ENCODE measurements at places on chromosomes 2 and 18.

DNA sequence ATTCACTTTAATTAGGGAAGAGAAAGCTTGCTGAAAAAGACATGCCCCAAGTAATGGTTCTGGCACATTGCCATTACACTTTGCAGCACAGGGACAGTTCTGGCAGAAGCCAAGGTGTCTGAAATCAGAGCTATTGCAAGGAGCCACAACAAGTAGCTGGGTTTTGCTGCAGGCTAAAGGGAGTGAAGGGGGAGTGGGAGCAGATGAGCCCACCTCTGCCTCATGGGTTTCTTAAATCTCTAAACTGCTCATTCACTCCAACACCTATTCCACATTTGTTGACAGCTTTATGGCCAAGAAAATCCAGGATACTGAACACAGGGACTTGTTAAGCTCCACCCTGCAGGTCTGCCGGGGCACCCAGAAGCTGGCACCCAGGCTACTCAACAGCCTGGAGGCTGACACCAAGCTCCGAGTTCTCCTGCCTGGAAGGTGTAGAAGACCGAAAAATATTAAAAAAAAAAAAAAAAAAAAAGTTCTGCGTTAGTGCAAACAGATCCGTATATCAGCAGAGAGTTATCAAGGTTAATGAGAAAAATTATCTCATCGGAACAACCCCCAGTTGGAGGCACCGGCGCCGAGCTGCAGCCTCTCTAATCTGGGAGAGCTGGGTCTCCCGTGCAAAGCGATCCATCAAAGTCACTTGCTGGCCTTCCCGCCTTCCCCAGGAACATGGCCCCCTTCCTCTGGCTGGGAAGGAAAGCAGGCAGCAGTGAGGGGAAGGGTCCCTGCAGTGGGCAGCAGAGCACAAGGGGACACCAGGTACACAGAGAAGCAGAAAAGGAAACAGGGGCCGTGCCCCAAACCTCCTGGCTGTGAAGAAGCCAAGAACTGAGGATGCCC is 123.7 kb downstream of the HNMT start:
- DNase-seq: no peak

- no peak for DNase-seq
These were observed 42.3 kb downstream of the SCN3A start for GRCh38 chr2:165161510-165161909.

- DNase-seq: no peak
These were observed 46.8 kb upstream of the FAM98A start for GRCh38 chr2:33645861-33646260.

DNA sequence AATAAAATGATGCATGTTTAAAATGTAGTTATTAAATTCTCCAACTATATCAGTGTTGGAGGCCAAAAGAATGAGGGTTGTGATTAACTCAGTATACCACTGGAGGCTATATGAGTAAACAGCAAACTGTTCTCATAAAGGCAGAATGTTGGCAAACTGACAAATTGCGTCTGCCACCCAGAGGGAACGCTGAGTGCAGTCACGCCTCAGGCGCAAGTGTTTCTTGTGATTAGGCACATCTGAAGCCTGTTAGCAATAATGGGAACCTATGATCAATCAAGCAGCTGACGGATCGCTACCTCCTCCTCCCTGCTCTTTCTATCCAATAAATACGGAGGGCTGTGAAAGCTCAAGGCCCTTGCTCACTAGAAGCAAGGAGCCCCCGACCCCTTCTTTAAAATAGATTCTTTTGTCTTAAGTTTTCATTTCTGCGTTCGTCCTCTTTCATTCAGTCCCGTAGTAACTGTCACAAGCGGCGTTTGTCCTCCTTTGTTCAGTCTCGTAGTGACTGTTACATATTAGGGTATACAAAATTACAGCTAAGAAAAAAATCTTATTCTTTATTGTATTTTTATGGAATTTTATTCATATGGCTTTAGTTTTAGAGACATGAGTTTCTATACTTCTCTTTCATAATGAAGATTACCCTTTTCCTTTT is 16.3 kb upstream of the RMND5A start:
- peak; percentile 31 for DNase-seq

- DNase-seq: no peak
These were observed 215.3 kb downstream of the SH3RF3 start for GRCh38 chr2:109344270-109344805.

- no peak for DNase-seq
These were observed 32.3 kb upstream of the MBP start for GRCh38 chr18:77164763-77165485.

DNA sequence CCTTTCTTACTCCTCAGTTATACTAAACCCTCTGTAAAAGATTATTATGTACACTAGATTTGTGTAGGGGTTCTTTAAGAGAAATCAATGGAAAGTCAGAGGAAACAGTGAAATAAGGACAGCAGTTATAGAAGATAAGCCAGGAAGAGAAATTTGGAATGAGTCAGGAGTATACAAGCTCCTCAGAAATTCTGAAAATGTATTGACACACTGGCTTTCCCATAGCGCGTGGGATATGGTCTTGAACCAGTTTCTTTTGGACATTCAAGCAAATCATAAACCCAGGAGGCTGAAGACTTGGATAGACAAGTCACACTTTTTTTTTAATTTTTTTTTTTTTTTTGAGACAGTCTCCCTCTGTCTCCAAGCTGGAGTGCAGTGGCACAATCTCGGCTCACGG is 316.1 kb upstream of the MMADHC start:
- DNase-seq: no peak

DNA sequence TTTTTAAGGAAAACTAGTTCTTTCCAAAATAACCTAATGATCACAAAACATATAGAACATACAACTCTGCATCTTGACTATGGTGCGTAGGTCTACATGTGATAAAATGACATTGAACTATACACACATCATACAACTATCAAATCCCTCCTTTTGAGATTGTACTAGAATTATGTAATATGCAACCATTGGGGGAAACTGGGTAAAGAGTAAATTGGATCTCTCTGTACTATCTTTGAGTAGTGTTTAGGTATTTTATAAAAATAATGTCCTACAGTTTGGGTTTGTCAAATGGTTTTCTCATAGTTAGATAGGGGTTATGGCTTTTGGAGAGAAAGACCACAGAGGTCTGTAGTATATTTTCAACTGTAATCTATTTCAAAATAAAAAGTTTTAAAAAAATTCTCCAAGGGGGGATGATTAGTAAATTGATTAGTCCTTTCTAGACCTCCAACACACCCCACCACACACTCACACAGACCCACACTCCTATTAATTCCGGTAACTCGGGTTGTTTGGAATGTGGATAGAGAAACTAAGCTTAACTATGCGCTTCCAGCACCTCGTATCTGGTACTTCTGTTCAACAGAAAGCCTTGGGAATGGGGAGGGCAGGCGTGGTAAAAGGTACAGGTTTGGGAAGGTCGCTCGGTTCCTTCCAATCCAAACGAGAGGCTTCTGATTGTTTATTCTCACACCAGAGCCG is 695 bp upstream of the BIRC6 start:
- no peak for DNase-seq

- DNase-seq: no peak
These were observed 45.3 kb downstream of the FBLN7 start for GRCh38 chr2:112183327-112184025.

Data from nucleus accumbens (tissue), 56 donors.